Stimulated activated CD8-positive, alpha-beta memory T cell treated with anti-CD3 and anti-CD28 coated beads, Interleukin-15, amount 100 ng/mL, for 4 hours (primary cell): ENCODE measurements at places on chromosomes 1 and 21.

DNA sequence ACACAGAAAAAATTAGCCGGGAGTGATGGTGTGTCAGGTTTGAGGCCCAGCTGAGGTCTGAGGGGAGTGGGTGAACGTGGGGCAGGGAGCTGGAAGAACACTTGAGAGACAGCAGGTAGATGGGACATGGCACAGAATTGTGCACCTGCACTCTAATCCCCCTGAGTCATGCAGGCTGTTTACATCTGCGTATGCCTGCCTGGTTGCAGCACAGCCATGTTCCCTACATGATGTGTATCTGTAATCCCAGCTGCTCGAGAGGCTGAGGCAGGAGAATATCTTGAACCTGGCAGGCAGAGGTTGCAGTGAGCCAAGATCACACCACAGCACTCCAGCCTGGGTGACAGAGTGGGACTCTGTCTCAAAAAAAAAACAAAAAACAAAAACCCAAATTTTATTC, 44.8 kb downstream of the ATP5PO start:
- DNase-seq: no peak

- no peak for DNase-seq
Observed at GRCh38 chr1:154968731-154969130, 1.8 kb downstream of the SHC1 start.

- no peak for DNase-seq
Observed at GRCh38 chr21:34526618-34527290, 14.7 kb upstream of the KCNE1 start.

DNA sequence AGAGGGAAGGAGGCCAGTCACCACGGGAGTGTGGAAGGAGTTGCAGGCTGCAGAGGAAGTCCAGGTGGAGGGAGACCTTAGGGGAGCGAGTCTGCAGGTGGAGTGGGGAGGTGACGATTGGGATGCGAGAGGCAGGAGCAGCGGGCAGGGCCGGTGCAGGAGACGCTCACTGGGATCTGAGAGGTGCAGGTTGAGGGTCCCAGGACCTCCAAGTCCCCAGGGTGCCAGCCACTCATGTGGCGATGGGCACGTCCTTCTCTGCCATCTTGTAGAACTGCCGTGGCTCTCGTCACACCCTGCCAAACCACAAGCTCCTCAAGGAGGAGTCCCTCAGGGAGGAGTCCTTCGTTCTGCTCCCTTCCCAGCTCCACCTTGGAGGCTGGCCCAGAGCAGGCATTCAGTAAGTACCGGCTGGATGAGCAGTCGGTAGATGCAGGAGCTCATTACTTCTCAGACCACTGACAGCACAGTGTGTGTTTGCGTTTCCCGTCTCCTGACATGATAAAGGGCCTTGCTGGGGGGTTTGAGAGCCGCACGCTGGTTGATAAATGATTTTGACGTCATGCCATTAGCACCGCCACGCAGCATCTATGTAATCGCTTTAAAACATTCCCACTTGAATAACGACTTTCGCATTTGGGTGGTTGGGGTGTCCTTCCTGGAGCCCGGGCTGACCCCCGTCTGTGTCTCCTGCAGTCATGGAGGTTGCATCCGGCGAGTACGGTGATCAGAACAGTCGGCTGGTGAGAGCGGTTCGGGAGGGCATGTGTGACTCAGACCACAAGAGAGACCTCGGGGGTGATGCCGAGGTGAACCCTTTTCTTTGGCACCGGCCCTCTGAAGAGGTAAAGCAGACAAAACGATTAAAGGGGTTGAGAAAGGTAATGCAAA, 27.8 kb downstream of the TFF3 start:
- no peak for DNase-seq

GRCh38 chr1:114620419-114620818, 39.0 kb upstream of the BCAS2 start:
- no peak for DNase-seq

DNA sequence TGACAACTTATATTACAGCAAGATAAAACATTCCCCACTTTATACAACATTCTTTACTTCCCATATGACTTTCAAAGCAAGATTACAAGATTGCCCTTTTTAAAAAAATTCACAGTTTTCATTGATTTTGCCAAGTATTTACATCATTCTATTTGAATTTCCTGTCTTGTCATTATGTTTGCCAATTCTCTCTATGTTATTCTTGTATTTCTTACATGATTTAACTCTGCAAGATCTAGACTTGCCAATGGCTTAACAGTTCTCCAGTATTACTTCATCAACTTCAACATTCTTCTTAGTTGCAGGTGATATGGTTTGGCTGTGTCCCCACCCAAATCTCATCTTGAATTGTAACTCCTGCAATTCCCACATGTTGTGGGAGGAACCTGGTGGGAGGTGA, 31.6 kb downstream of the FMO4 start:
- DNase-seq: no peak

GRCh38 chr1:108154314-108154713, 45.8 kb downstream of the SLC25A24 start:
- DNase-seq: no peak

- DNase-seq: no peak
Observed at GRCh38 chr1:183926983-183927382, 110.5 kb downstream of the COLGALT2 start.

- DNase-seq: no peak
Observed at GRCh38 chr1:118973531-118974137, 14.5 kb downstream of the TBX15 start.

- DNase-seq: no peak
Observed at GRCh38 chr1:71737768-71738167, 544.6 kb downstream of the NEGR1 start.

GRCh38 chr1:236913371-236914037, 90.7 kb downstream of the MT1HL1 start:
- no peak for DNase-seq

DNA sequence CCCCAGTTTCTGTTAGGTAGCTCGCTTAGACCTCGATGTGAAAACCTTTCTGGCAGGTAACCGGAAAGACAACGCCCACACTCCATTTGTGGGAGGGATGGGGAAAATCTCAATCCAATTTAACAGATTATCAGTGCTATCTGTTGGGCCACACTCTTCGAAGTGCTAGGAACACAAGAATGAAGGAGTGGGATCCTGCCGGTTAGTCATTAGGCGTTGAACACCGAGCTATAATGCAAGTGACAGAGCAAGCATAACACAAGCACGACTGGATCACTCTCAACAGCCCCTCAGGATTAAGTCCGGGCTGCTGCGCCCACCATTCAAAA, 531 bp downstream of the SNIP1 start:
- DNase-seq: no peak

DNA sequence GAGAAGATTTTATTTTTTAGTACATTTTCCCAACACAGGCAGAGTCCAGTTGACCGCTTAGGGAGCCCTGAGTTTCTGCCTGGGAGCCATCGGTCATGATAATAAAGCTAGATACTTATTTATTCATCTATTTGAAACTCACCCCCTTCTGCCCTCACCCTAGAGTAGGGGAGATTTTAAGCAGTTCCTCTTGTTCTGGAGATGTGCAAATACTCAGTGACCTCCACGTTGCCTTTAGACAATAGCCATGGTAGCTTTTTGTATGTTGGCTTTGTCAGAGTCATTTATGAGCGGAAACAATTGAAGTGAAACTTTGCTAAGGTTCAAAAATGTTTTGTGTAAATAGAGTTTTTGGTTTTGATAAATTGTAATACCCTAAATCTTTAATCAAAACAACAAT, 45.7 kb upstream of the PLPPR4 start:
- no peak for DNase-seq

DNA sequence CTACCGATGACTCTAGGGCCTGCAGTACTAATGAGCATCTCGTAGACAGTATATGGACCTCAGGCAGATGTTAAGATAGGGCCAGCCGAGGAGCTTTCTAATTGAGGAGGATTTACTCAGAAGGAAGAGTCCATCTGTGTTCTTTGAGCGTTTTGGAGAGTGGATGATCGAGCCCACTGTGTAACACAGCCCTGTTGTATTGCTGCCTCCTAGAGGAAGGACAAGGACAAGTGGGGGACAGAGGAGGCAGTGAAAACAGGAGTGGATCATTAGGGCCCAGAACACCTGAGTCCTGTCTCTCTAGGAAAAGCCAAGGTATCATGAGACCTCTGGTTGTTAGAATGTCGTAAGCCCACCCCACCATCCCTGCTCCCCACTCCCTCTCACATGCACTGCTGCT, 62.9 kb downstream of the TBX19 start:
- no peak for DNase-seq

DNA sequence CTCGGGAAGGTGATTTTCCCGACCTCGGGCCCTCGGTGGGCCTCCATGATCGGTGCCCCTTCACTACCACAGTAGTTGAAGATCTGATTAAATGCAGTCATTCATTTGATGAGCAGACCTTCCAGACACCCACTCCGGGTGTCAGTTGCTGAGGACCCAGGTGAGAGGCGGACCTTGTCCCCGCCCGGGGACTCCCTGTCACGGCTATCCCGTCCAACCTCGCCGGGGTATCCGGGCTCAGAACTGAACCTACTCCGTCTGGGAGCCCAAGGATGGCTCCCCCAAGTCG, 22.6 kb downstream of the RNU1-3 start:
- DNase-seq: no peak

DNA sequence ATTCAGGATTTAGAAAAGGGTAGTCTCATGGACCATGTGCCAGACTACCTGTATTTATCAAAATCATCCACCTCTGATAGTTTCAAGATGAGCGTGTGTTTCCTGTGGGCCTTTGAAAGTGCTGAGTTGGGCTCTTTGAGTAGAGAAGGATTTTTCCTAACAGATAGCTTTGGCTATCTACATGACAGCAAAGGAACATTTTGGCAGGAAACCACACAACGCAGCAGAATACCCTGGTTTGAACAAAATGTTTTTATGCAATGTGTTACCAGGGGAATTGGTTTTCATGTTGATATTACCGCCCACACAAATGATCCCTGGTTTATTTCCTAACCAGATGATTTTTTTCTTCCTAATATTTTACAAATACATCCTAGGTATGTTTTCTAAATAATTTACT, 431.4 kb downstream of the NEGR1 start:
- DNase-seq: no peak

- DNase-seq: no peak
Observed at GRCh38 chr1:101000131-101000873, 25.3 kb downstream of the DPH5 start.

DNA sequence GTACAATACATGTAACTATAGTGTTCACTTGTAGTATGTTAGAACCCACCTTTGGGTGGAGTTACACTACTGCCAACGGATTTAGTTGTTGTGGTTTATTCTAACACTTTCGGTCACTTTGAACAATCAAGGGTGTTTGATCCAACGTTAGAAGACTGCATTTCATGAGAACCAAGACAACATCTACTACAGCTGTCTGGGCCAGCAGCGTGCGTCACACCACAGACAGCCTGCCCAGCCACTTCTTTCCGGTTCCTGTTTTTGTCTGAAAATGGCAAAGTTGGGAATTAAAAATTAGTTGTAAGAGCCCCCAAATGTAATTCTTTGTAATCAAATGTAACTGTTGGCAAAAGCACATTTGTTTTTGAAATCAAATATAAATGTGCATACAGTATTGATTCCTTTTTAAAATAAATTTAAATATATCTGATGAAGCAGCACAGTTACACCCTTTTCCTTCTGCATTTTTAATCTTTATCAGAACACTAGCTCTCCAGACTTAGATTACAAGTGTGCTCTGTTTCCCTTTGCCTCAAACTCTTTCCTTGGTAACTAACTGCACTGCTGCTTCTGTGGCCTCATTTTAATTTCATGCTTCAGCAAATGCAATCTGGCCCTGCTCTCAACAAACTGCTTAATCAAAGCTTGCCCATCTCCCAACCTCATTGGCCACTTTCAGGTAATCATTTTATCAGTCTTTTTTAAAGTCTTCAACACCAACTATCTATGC, 86.6 kb upstream of the DPH5 start:
- DNase-seq: peak; percentile 35

- DNase-seq: no peak
Observed at GRCh38 chr1:27915082-27915575, 19.7 kb upstream of the SMPDL3B start.

DNA sequence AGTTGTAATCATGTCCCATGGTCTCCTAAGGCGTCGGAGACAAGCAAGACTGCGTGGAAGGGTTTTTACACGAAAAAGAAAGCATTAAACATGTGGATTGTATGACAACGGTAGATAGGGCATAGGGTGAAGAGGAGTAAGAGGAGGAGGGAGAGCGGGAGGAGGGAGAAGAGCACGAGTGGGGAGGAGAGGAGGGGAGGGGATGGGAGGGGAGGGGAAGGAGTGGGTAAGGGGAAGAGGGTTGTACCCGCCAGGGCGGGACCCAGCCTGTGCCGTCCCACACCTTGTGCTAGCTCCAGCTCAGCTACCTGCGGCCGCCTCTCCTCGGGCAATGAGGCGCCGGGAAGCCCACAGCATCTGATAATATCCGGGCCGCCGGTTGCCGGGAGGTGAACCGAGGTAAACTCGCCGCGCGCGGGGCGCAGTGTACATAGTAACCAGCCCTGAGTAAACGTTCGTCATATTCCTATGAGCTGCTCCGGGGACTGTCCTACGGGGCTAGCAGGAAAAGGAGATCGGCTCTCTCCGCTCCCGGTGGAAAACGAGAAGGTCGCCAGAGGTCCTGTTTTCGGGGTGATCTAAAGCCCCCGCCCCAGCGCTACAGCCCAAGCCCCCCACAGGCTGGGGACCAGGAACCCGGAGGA, 449 bp upstream of the RCAN3 start:
- DNase-seq: peak; percentile 64

- no peak for DNase-seq
Observed at GRCh38 chr1:73382966-73383365, 815.0 kb downstream of the LRRIQ3 start.

DNA sequence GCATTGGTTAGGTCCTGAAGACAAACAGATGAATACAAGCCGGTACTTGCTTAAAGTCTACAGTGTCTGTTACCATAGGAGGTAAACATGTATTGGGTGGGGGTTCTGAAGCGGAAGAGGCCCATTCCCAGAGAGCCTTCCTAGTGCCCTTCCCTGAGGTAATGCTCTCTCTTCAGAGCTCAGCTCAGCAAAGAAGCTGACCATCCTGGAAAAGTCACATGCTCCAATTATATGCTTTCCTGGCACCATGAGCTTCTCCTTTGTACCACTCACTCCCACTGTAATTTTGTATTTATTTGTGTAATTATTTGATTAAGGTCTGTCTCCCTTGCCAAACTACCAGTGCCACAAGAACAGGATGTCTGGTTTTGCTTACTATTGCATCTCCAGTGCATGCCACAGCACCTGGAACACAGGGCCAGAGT, 42.0 kb downstream of the RAB3B start:
- DNase-seq: no peak

DNA sequence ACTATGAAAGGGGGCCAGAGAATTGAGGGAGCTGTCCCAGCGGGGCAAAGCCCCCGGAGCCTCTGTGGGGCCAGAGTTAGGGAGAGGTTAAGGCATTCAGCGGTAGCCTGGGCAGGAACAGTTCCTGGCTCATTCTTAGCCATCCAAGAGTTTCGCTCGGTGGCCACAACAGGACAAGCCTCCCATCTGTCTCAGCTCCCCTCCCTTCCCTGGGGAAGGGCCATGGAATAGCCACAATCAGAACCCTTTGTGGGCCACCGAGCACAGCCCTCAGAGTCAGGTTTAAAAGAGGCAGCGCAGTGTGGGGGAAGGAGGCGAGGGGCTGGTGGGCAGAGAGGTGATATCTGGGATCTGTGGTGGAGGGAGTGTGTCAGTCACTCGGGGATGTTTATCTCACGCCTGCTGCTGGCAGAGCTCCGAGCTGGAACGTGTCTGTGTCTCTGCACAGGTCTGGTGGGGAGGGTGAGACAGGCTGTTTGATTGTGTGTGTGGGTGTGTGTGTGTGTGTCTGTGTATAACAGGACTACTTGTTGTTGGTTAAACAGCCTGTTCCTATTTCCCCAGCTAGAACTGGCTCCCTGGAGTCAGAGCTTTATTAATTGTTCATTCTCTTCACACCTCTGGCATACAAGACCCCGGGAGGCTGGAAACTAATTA, 49.6 kb upstream of the GOLT1A start:
- DNase-seq: no peak

- no peak for DNase-seq
Observed at GRCh38 chr1:109722908-109723691, 11.0 kb downstream of the GSTM5 start.
